ENCODE measurements at places on chromosomes 1 and 21.

GRCh38 chr1:56496158-56496557, 83.2 kb downstream of the PLPP3 start:
- no peak for DNase-seq

GRCh38 chr1:29690156-29690555, 453.8 kb downstream of the PTPRU start:
- no peak for DNase-seq

- DNase-seq: no peak
Measured at GRCh38 chr21:42495765-42496119, 282 bp downstream of the RSPH1 start.

DNA sequence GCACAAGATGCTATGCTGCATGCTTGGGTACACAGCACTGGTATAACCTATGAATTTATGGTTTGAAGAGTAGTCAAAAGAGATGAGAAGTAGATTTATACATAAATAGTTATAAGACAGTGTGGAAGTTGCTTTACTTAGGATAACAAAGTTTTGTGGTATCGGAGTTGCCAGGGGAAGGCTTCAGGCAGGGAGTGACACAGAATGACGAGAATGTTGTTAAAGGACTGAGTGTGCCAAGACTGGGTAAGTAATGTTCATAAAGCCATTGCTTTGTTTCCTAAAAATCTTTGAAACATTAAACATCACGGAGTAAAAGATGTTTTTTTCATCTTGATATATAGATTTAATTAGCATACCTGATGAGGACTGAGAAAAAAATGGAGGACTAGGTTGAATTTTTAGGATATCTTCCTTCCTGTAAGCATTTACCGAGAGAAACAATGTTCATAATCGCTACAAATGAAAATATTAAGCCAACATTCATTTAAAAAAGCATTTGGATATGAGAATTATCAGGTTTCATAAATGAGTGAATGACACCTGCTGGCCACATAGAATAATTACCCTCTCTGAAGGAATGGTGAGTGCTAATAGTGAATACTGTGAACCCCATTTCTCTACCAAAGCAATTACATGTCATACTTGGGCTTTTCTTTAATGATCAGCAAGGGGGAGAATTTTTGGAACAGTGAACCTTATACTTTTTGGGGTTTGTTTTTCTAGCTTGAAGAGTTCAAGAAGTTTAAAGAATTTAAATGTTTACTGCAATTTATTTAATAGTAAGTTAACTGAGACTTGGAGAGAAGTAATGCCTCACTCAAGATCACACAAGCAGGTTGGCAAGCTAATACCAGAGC, 28.4 kb downstream of the EXTL2 start:
- no peak for DNase-seq

GRCh38 chr1:175062858-175063257, 4.8 kb upstream of the TNN start:
- no peak for DNase-seq
